Inflammatory macrophage (primary cell): ENCODE measurements at places on chromosomes 16 and 17.

DNA sequence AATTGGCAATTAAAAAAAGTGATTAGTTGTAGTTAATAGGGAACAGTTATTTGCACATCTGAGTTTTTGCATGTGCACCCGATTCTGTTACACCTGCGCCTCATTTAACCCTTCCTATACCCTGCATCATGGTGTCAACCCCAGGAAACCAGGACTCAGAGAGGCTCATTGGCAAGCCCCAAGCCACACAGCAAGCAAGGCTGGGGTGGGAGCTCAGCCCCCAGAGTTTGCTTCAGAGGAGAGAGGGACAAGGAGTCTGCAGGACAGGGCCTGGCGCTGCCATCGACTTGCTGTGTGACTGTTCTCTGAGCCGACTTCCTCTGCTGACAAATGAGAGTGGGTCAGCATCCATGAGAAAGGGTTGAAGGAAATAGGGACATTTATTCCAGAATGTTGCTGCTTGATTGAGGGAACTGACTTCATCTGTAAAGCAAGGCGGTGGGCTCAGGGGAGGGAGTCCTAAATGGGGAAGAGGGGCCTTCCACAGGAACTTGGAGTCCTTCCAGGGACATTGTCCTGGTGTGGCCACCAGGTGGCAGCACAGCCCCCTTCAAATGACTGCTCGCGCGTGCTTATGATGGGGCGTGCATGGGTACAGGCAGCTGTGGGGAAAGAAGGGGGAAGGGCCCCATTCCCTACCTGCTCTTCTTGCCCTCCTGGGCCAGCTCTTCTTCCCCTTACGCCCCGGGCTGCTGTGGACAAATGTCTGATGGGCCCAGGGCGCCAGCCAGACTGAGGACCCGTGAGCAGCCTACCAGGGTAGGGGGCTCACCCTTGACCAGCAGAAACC lies 51.6 kb downstream of the NT5M start:
- DNase-seq: peak; percentile 85

GRCh38 chr17:75725504-75725903 lies 4.2 kb downstream of the ITGB4 start:
- no peak for DNase-seq

DNA sequence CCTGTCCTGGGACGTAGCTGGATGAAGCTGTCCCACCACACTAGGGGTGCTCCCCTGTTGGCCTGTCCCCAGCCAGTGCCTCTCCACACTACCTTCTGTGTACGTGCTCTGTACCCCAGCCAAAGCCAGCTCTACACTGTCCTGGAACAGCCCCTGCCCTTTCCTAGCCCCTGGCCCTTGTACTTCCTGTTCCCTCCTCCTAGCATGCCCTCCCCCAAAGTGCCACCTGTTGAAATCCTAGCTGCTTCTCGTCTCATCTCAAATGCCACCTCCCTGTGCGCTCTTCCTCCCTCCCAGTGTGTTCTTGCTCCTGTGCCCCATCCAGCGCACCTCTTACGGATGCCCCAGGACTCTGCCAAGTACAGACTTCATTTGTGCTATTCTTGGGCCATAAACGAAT lies 33.5 kb downstream of the IRX3 start:
- no peak for DNase-seq

GRCh38 chr16:87492291-87492630 lies 563 bp downstream of the ZCCHC14 start:
- DNase-seq: no peak

DNA sequence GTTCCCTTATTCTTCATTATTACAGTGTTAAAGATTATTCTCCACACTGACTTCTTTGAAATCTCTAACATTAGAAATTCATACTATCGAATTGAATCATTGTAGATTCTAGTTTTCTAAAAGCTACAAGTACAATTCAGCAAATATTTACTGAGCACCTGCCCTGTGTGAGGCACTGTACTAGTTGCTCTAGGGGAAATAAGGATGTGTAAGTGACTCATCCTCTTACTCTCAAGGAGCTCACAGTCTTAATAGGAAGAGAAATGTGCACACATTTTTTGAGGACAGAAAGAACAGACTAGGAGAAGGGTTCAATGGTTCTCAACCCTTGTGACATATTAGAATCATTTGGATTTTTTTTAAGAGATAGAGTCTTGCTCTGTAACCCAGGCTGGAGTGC lies 7.7 kb upstream of the SLFN12L start:
- no peak for DNase-seq

DNA sequence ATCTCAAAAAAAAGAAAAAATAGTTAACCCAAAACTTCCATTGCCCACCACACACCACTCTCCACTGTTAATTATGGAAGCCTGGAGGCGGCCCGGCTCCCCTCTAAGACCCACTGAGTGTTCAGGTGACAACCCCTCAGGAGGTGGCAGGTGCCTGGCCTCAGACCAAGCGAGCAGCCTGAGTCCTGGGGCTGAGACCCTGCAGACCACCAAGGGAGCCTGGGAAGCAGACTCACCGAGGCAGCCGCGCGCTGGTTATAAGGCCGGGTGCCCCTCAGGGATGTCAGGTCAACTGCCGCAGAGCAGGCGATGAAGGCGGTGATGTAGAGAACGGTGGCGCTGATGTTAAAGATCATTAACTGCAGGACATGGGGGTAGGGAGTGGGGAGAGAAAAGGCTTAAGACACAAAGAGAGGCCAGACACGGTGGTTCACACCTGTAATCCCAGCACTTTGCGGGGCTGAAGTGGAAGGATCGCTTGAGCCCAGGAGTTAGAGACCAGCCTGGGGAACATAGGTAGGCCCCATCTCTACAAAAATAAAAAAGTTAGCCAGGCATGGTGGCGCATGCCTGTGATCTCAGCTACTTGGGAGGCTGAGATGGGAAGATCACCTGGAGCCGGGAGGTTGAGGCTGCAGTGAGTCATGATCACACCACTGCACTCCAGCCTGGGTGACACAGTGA lies 13.3 kb downstream of the ARL2BP start:
- no peak for DNase-seq

- DNase-seq: no peak
Measured at GRCh38 chr17:5793157-5793556, 208.8 kb upstream of the NLRP1 start.

DNA sequence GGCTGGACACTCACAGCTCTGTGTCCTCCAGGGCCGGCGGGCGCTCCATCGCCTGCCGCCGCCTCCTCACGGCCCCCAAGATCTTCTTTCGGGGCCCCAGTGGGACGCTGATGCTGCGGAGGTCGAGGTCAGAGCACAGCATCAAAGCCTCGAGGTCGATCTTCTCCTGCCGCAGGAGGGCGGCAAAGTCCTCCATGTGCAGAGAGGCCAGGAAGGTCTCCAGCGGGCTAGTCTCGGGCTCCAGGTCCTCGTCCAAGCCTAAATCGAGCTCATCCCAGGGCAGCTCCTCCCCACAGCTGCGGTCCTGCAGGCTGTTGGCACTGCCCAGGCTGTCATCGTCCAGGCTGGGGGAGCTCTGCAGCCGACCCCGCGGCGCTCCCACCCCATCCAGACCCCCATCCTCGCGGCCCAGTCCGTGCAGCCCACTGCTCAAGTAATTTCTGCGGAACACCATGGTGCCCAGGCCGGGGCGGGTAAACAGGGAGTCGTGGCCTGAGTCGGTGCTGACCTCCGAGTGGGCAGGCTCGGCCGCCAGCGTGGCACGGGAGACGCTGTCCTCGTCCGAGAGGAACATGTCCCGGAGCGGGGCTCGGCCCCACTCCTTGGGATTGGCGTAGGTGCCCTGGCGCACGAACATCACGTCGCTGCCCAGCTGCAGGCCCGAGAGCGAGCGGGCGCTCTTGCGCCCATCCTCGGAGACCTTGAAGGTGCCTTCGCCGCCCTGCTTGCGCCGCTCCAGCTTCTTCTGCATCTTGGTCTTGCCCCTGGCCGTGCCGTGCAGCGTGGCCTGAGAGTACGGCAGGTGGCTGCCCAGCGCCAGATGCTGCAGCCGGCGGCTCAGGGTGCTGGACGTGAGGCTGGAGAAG lies 3.4 kb downstream of the USH1G start:
- DNase-seq: no peak

DNA sequence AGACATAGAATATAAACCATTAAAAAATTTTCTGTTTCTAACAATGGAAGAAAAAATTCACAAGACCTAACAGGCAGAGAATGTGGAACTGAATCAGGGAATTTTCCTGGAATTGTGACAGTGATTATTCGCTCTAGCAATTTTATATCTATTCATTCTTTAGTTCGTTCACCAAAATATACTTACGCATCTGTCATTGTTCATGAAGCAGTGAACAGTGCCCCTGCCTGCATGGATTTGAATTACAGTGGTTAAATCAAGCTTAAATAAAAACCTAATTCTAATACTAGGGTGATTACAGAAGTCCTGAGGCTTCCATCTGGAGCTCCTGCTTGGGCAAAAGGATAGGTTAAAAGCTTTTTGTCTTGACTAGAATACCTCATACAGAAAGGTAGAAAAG lies 48.6 kb downstream of the ABCA8 start:
- no peak for DNase-seq

- DNase-seq: peak; percentile 23
Measured at GRCh38 chr16:50114357-50115129, 38.6 kb upstream of the TENT4B start.

GRCh38 chr16:2447920-2448583 lies 11.9 kb upstream of the TEDC2 start:
- no peak for DNase-seq

DNA sequence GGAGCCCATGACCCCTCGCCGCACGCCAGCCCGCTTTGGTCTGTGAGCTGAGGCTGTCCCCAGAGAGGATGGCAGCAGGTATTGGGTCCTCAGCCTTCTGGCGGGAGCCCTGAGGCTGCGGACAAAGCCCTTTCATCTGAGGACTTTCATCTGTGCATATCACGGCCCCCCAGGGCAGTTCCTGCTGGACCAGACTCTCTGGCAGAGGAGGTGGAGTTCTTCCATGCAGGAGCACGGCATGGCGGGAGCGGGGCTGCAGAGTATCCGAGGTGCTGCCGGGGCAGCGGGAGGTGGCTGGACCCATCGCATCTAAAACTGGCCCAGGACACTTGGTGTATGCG lies 18.8 kb downstream of the DHX38 start:
- no peak for DNase-seq

GRCh38 chr17:30398328-30399041 lies 19.8 kb downstream of the CPD start:
- no peak for DNase-seq

DNA sequence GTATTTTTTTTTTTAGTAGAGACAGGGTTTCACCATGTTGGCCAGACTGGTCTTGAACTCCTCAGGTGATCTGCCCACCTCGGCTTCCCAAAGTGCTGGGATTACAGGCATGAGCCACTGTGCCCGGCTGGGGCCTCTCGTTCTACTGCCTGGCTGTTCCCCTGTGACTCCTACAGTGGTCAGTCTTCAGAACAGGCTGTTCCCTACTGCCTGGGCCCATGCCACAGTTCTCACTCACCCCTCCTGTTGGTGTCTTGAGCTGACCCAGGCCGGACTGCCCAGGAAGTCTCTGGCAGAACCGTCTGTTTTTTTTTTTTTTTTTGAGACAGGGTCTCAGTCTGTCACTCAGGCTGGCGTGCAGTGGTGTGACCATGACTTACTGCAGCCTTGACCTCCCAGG lies 3.3 kb downstream of the CDK3 start:
- no peak for DNase-seq

- no peak for DNase-seq
Measured at GRCh38 chr17:80118601-80119270, 17.4 kb downstream of the GAA start.

DNA sequence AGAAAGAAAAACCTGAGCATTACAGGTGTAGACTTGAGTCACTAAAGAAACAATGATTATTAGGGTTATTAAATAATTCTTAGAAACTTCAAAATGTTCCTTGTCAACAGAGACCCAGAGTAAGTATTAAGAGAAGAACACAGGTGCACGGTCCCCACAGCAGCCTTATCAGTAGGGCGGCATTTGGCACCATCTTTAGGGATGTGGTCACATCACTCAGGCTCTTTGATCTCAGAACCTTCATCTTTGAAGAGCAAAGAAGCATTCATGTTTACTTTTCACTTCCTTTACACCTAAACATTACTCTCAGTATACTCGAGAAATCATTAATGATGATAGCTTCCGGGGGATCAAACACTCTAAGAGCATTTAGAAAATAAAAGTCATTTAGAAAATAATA lies 928.7 kb downstream of the KCNJ2 start:
- DNase-seq: no peak

- DNase-seq: no peak
Measured at GRCh38 chr17:58191241-58191896, 1.2 kb upstream of the EPX start.

DNA sequence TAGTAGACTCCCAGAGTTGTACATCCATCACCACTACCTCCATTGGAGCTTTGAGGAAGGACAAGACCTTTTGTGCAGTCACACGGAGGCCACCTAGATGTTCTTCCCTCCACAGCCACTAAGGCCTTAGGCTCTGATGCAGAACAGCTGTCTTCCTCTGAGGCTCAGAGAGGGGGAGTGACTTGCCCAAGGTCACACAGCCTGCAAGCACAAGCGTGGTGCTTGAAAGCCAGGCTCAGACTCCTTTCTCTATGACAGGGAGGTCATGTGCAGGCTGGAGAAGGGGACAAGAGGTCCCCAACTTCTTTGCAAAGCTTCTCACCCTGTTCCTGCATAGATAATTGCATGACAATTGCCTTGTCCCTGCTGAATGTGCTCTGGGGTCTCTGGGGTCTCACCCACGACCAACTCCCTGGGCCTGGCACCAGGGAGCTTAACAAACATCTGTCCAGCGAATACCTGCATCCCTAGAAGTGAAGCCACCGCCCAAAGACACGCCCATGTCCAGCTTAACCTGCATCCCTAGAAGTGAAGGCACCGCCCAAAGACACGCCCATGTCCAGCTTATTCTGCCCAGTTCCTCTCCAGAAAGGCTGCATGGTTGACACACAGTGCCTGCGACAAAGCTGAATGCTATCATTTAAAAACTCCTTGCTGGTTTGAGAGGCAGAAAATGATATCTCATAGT lies 12.7 kb downstream of the SCGB1C2 start:
- DNase-seq: no peak

DNA sequence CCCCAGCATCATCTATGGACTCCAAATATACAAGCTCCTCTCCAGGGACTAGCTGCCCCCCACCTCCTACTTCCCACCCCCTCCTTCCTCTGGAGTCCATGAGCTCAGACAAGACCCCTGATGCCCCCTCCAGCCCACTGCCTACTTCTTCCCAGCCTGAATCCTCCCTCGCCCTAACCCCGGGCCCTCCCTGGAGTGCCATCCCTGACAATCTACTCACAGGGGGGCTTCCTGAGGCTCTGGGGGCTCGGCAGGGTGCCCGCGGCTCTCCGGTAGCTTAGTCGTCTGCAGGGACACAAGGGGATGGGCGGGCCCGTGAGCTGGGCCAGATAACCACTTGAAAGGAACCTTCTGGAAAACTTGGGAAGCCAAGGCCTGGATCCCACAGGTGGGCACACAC lies 15.1 kb downstream of the MPP3 start:
- no peak for DNase-seq

GRCh38 chr17:9363440-9364350 lies 211.9 kb downstream of the STX8 start:
- DNase-seq: no peak

DNA sequence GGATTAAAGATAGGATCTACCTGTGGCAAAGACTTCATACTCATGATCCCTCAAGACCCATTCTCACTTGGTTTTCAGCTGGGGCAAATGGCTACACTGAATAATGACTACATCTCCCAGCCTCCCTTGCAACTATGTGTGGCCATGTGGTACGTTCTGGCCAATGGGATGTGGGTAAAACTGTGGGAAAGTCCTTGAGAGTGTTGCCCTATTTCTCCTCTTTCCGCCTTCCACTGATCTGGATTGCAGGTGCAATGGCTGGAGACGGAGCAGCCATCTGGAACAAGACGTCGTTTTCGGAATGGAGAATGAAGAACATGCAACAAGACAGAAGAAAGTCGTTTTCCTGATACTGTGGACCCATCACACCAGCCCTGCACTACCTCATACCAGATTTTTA lies 48.5 kb downstream of the HAPSTR1 start:
- DNase-seq: peak; percentile 8

- DNase-seq: no peak
Measured at GRCh38 chr17:67655478-67656148, 62.1 kb upstream of the NOL11 start.
